ENCODE measurements at places on chromosomes 1 and 21.
A peak's percentile ranks its signal among the peaks of the same experiment; 100 is the strongest.

DNA sequence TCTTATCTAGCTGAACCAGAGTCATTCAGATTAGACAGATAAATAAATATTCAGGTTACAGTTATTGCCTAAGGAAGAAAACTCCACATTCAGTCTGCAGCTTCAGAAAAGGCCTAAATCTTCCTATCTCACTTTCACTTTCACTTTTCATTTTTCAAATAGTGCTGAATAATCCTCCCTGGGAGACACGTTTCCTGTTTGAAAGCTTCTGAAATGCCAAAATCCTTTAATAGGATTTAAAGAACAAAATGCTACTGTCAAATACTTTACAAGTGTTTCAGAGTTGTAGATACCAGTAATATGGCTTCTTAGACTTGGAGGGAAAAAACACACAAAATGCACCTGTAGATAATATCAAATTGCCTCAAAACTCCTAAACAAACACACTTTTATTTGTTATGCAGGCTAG, 3.9 kb downstream of the PSMB2 start:
- no peak for DNase-seq

GRCh38 chr1:179785728-179786127, 42.6 kb downstream of the FAM163A start:
- DNase-seq: no peak

GRCh38 chr1:108819878-108820277, 37.0 kb downstream of the AKNAD1 start:
- DNase-seq: no peak

- no peak for DNase-seq
Measured at GRCh38 chr1:233587958-233588799, 25.7 kb upstream of the KCNK1 start.

DNA sequence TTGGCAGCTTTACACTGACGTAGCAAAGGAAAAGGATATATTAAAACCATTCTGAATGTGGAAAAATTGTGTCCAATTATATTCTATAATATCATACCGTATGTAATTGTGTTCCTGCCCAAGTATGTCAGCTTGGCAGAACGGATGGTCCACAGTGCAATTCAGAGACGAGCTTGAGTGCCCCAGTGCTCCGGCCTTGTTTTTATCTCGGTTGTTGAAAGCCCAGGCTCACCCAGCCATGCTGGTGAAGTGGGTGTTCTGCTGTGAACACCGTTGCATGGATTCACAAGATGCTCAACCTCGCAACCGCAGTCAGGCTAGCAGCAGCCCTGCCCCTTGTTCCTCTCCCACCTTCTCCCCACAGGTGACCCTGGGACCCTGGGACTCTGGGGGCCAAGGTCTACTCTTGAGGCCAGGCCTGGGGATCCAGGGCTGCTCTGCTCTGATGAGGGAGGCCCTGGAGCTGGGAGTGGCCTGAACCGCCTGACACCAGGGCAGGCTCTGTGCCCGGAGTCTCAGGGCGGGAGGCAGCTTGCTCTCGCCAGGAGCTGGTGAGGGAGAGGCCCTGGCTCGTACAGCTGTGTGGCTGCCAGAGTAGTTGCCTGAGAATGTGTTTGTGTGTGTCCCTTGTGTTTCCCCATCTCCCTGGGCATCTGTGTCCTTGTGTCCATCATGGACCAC, 11.2 kb downstream of the PTPRF start:
- DNase-seq: no peak

DNA sequence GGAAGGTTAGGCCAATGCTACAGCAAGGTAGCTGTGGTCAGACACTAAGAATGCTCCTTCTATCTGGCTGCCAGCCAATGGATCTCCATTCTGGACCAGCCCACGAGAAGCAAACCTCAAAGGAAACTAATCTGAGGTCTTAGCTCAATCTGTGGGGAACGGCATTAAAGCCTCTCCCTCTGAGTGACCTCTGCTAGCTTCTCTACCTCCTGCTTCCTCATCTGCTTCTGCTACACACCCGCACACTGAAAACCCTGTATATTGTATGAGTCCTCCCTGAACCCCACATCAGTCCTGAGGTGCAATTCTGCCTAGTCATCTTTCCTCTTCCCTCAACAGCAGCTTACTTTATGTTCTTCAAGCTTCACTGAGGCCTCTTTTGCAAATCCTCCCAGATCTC, 6.9 kb upstream of the GALE start:
- no peak for DNase-seq

DNA sequence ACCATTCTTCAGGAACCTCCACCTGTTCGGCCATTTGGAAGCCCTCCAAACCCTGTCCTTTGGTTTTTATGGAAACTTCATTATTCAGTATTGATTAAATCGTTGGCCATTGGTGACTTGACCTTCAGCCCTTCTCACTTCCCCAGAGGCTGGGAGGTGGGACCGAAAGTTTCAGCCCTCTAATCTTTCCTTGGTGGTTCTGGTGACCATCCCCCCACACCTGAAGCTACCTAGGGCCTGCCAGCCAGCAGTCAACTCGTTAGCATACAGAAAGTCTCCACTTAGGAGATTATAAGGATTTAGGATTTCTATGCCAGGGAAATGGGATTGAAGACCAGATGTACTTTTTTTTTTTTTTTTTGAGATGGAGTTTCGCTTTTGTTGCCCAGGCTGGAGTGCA, 6.7 kb downstream of the DHX9 start:
- no peak for DNase-seq

GRCh38 chr1:182173808-182174512, 112.4 kb upstream of the ZNF648 start:
- DNase-seq: no peak

DNA sequence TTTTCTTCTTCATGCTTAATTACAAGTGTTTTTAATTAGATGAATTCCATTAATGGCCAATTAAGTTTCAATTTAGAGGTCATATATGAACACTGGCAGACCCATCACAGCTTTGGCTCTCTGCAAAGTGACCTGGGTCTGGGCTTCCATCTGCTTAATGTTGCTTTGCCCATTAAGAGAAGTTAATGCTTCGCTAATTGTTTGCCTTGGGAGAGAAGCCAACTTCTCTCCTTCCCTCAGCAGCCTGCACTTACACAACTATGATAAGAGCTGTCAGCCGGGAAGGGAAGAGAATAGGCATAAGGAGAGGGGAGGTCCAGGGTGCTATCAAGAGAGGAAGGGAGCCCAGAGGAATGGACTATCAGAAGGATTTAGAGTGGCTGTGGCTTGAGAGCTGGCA, 29.0 kb upstream of the CCDC190 start:
- no peak for DNase-seq

GRCh38 chr1:186762653-186763052, 66.1 kb upstream of the PLA2G4A start:
- DNase-seq: no peak

GRCh38 chr1:80282536-80282935, 1276.0 kb upstream of the ADGRL4 start:
- no peak for DNase-seq

GRCh38 chr1:110370827-110371226, 20.0 kb downstream of the SLC16A4 start:
- peak; percentile 33 for DNase-seq

DNA sequence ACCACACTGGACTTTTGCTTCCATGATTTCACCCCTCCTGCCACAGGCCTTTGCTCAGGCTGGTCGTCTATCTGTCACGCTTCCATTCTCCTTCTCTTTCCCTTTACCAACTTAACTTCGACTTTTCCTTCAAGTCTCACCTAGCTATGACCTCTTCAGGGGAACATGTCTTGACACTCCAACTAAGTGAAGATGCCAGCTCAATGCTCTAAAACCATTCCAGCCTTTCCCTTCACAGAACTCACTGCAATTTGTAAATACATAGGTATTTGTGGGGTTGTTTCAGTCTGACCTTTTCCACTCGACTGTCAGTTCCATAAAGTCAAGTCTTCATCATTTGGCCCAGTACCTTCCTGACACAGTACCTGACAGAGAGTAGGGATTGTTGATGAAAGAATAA, 358.6 kb upstream of the CAMK1G start:
- no peak for DNase-seq

DNA sequence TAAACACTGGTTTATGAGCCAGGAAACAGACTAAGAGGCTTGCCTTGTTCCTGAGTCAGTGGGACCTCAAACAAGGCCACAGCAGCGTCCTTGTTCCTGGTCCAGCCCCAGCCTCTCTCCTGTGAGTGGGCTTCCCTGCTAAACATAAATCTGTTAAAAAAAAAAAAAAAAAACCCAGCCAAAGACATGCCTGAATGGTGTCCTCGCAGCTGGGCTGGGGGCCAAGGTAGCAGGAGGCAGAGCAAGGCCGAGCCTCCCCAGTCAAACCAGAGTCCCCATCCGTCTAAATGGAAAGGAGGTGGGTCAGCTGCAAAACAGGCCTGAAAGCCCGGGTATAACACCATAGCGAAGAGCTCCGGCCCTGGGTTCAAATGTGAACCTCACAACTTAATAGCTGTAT, 18.1 kb upstream of the IFFO2 start:
- no peak for DNase-seq

DNA sequence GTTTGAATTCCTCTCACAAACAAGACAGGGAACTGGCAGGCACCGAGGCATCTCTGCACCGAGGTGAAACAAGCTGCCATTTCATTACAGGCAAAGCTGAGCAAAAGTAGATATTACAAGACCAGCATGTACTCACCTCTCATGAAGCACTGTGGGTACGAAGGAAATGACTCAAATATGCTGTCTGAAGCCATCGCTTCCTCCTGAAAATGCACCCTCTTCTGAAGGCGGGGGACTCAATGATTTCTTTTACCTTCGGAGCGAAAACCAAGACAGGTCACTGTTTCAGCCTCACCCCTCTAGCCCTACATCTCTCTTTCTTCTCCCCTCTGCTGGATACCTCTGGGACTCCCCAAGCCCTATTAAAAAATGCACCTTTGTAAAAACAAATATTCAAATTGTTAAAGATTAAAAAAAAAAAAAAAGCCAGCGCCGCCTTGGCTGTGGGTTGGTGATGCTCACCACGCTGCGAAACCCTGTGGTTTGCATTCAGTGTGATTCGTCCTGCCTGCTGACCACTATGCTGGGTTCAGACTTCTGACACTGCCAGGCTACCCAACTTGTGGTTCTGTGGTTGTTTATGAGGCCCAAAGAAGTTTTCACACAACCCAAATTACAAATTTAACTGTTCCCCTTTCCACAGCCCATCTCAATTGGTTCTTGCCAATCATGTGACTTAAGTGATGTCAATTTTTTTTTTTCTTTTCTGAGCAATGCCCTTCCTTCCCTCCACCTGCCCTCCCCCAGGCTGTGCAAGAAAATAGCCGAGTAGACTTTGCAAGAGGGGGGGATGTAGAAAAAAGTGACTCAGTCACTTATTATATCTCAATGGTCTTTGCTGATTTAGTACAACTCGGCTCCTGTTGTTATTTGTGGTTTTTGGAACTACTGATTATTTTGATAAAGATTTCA, at the start of gene RUNX1:
Gene RUNX1, minus strand, starts transcription at position 597 of the 912 bp plus-strand sequence.
- peak; percentile 31 for DNase-seq

DNA sequence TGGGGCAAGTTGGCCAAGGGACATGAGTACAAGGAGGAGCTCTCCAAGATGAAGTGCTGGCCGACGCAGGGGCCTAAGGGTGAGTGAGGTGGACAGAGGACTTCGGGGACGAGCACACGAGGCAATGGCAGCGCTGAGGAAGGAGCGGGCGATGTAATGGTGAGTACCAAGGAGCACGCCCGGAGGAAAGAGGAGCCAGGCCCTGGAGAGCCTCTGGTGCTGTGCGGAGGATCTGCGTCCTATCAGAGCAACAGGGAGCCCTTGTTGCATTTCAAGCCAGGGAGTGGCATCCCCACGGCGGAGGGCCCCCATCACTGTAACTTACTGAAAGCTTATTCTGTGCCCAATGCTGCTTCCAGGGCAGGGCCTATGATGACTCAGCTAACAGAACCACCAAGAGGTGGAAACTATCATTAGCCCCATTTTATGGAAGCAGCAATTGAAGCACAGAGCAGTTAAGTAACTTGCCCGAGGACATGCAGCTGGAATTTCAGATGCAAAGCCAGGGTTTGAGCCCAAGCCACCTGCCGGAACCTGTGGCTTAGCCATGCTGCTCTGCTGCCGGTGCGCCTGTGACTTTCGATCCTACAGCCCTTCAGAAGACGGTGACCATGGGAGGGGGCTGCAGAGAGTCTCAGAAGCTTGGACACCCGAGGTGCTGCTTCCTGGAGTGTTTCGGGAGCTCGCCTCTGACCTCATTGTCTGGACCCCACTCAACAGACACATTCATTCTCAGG, 17.6 kb upstream of the AJAP1 start:
- DNase-seq: no peak

- DNase-seq: peak; percentile 58
Measured at GRCh38 chr1:6385488-6386191, 7.9 kb downstream of the ACOT7 start.

DNA sequence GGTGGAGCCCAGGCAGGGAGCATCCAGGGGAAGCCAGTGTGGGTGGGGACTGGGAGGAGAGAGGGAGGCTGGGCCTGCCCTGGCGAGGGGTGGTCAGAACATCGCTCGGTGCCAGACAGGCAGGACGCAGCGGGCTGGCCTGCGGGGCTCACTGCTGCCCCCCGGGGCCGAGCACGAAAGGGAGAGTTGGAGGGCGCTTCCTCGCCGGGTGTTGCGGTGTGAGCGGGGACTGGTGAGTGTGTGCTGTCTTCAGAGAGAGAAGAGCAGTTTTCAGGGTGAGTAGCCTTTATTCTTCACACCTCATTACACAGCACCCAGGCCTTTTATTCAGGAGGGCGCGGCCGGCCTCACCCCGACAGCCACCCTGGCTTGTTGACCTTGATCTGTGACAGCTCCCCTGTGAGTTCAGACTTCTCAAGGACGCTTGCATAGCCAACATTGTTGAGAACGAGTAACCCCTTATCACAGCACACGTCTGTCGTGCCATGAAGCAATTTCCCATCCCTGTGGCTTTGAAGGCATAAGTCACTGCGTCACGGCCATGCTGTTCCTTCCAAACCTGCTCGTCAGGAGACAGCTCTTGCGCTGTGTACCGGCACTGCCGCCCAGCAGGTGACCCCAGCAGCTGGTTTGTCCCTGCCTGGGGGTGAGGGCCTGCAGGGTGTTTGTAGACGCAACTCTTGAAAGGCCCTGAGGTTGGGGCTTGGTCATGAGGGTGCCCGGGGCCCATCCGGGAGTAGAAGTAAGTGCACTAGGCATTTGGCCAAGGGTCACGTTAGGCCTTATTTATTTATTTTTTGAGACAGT, 54.6 kb downstream of the PRKCZ start:
- DNase-seq: no peak

DNA sequence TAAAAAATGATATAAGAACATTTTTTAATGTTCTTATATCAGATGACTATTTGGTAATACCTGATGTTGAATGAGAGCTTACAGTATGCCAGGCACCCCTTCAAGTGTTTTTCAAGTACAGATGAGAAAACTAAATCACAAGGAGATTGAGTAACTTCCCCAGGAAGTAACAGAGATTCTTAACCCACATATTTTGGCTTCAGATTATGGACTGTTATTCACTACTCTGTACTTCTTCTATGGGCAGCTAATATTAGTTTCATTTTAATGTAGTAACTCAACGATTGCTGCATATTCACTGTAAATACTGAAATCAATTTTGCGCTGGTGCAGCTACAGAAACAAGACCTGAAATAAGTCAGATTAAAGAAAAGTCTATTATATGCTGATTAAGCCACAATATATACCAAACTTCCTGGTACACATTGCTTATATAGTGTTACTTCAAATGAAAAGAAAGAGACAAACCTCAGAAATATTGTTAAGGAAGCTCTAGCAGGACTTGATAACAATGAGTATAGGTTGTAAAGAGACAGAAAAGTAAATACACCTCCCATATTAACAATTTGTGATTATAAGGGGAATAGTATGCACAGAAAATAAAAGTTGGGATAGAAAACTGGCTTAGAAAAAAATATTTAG, 19.7 kb downstream of the DPYD start:
- DNase-seq: peak; percentile 41

- no peak for DNase-seq
Measured at GRCh38 chr1:88503646-88504045, 180.4 kb upstream of the PKN2 start.

Data from HS-5 (cell line).